Activated naive CD4-positive, alpha-beta T cell (primary cell): ENCODE measurements at places on chromosomes 13 and 19.

DNA sequence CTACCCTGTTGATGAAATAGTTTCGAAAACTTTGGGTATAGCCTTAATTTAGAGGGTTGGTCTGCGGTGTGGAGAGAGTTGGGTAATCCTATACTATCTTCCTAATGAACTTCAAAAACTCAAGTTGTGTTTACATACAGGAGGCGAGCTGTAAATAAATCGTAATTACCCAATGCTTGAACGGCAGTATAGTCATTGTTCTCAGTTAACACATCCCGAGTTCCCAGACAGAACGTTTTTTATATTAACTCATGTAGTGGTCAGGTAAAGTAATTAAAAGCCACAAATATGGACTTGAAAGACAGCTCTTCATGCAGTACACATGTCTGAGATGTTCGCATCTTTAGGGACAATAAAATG is 1.5 kb downstream of the PDS5B start:
- no peak for DNase-seq

DNA sequence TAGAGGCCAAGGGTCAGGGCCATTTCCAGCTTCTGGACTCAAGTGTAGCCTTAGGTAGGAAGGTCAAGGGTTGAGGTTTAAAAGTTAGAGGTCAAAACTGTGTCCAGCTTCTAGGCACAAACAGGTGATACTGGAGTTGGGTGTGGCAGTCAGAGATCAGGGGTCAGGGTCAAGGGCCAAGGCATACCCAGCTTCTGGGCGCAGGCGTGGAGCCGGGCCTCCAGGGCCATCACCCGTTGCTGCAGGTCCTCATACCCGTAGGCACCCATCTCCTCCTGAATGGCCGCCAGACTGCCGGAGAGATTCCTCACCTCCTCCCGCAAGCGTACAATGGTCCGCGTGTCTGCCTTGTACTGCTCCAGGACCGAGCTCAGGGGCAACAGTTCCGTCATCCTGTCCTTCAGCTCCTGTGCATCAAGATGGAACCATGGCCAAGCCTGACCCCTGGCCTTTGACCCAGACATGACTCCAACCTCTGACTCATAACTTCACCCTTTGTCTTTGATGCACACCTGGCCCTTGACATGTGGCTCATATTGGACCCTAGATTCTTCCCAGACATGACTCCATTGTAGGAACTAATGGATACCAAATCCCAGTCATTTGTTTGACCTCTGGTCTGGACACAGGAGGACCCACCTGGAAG is 22.1 kb downstream of the PIN1 start:
- DNase-seq, result no peak

DNA sequence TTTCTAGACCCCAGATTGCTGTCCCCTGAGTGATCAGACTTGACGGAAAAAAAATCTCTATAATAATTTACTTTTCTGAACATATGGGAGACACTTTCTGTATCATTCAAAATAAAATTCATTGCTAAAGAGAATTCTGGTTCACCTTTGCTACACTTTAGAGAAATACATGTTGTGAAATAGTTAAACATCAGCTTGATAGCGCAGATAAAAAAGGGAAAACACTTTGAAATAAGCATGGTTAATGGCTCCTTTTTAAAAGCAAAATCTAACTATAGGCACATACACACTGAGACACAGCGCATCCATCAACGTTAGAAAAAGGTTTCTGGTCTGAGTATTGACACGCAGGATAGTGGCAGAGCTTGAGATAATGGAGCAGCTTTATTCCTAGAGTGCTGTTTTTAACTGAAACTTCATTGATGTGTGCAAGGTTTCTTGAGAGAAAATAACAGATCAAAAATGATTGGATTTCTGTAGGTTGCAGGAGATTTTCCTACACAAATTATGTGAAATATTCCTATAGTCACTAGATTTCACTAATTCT is 341.2 kb downstream of the MZT1 start:
- no peak for DNase-seq

DNA sequence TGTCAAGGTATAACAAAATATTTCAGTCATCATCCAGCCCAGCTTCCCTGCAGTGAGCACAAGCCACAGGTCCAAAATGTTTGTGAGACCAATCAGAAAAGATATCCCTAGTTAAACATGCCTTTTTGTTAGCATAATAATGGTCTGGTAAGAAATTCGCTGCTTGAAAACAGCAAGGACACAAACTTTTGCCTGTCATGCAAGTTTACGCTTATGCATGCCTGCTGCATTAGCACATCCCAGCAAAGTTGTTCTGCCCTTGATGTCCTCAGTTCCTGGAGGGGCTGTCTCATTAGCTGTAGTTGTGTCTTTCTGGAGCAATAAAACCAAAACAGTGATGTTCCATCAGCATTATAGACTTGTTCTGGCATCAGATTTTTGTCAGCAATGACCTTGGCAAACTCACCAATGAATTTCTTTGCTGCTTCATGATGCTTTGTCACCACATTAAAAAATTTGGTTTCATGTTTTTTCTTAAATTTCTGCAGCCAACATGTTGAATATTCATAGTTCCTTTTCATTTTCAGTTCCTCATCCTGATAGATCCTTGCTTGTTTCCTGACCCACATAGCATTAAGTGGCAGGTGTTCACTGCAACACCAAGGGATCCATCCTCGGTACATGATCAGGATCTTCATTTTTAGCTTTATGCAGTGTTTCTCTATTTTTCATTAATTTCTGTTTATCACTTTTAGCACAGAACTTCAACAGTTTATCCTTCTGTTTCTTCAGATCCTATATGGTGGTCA is 72.0 kb upstream of the GPR183 start:
- no peak for DNase-seq

DNA sequence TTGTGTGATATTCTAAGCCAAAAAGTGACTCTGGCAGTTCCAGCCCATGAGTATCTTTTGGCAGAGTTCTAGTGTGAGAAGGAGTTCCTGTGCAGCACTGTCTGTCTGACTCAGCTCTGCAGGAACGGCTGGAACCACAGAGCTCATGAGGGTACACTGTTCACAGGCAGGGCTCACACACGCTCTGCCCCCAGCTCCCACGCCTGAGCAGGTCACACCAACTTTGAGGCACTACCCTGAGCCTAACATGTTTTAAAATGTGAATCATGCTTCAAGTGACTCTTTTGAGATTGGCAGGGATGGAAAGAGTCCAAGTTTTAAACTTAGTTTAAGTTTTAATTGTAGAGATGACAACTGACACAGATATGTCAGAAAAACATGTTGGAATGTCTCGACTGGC is 1203.3 kb downstream of the UQCRFS1 start:
- no peak for DNase-seq

GRCh38 chr19:48340995-48341394 is 15.6 kb downstream of the EMP3 start:
- DNase-seq, result no peak

DNA sequence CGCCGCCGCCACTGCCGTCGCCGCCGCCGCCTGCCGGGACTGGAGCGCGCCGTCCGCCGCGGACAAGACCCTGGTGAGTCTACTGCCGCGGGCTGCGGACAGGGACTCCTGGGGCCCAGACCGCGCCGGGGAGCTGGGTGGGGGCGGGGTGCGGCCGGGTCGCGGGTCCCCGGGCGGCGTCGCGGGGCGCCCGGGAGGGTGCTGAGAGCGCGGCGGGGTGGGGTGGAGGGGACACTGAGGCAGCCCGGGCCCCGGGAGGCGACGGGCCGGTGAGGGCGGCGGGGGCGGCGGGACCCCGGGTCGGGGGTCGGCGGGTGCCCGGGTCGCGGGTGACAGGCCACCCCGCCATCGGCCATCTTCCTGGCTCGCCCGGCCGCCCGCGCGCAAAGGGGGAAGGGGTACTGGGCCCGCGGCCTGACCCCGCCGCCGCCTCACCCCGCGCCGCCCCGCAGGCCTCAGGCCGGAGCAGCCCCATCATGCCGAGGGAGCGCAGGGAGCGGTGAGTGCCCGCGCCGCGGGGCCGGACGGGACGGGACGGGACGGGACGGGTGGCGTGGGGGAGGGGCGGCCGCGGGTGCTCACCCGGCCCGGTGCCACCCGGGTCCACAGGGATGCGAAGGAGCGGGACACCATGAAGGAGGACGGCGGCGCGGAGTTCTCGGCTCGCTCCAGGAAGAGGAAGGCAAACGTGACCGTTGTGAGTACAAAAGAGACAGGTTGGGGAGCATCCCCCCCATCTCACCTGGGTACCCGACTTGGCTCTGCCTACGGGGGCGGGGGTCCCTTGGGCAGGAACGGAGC is 489 bp downstream of the CCNE1 start:
- no peak for DNase-seq

DNA sequence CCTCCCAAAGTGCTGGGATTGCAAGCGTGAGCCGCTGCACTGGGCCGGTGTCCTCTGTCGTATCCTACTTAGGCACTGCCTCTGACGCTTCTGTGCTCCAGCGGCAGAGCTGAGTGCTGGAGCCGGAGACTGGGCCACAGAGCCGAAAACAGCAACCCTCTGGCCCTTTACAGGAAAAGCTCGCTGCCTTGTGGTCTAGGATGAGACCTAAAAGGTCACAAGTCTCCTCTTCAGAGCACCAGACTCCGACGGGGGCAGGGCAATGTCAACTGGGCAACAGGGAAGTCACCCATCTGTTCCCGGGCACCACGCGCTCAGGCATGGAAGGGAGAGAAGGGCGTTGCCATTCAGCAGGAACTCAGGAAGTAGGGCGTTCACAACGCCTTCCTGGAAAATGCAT is 91.7 kb downstream of the GADD45B start:
- no peak for DNase-seq

DNA sequence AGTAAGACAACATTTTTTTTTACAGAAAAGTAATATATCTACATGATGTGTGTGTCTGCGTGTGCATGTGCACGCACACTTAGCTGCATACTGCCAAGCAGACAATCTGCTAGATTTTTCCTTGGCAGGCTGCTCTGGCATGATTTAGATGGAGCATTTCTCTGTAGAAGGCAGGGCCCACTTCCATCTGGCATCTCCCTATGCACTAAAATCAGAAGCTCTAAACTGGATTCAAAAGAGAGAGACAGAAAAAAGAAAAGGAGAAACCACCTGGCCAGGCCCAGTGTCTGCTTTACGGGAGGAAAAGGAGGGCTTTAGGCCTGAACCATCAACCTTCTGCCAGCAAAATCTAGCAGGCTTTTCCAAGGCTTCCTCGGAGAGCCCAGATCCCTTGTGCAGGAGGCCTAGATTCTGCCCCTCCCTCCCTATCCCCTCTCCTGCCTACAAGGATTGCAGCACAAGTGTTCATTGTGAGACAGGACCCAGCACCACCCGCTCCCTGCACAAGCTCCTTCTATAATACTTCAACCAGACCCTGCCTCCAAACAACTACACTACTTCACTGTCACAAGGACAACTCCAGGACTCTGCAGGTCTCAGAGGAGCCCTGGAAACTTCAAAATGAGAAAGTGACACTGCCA is 99.3 kb downstream of the DOCK9 start:
- DNase-seq, result no peak

DNA sequence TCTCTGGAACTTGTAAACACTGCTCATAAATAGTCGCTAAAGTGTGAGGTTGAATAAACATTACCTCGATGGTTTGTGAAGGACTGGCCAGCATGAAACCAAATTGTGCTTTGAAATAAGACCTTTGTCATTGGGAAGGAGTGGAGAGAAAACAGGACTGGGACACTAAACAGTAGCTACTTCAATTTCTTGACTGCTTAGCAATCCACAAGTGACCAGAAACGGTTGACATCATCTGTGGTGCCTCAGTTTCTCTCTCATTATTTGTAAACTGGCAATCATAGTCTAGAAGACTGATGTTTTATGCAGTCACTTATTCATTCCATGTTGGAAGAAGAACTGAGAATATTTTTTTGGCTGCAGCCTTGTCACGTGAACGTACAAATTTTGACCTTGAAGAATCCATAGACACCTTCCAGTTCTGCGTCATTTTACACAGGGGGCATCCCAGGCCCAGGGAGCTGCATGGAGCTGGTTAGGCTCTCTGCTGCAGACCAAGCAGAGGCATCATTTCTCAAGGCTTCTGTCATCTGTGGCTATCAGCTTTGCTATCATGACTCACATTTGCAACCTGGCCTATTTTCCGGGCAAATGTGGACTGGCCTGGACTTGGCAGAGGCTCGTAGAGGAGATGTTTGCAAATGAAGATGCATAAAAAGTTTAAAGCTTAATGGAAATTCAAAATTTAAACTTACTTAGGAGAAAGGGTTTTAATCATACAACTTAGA is 391.8 kb downstream of the FGF9 start:
- DNase-seq, result no peak

DNA sequence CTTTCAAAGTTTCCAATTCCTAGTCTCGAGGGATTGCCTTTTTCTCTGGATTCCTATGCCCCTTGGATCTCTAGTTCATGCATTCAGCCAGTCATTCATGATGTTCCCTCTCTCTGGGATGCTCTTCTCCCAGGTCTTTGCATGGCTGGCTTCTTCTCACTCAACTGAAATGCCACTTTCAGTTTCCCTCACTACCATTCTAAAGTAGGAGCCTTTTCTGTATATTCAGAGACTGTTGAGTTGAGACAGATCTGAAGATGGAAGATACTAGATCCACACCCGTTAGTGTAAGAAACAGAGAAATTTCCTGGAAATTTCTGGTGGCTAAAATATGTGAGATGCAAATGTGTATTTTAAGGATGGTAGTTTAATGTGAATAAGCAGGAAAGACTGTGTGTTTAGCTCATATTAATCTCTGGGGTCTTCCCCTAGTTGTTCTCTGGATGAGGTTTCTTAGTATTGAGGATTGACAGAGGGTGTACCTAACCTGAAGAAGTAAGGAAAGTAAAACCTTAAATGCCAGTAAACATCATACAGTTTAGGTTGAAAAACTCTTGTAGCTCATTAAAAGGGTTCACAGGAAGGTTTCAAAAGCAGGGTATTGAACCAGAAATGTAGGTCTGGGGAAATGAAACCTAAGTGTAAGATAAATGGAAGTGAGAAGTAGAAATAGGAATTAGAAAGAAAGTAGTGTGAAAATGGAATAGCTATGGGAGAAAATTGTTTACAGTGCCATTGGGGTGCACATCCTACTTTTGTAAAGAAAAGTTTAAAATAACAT is 331.3 kb downstream of the NDFIP2 start:
- no peak for DNase-seq

DNA sequence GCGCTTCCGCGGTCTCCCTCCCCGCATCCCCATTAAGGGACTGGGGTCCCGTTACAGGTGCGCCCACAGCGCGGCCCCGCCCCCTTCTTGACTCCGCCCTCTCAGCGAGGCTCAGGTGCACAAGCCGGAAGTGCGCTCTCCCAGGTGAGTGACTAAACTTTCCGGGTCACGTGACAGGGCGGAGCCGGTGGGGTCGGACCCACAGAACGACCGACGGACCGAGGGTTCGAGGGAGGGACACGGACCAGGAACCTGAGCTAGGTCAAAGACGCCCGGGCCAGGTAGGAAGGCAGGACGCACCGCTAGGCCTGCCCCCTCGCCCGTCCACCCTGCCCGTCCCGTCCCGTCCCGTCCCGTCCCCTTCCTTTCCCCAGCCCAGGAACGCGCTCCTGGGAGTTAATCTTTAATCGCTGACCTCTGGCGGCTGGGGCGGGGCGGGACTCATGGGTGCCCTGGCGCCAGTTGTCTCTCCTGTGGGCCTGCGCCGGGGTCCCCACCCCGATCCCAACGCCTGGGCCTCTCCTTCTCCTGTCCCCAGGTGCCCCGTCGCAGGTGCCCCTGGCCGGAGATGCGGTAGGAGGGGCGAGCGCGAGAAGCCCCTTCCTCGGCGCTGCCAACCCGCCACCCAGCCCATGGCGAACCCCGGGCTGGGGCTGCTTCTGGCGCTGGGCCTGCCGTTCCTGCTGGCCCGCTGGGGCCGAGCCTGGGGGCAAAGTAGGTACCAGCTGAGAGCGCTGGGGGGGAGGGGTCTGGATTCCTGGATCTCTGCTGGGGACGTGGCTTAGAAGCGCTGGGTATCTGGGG is at the start of gene CRB3:
Gene CRB3 (plus strand): TSS at position 202 of the 804 bp plus-strand sequence. CDS start 431 bp downstream, at position 633.
- no peak for DNase-seq

GRCh38 chr19:21485926-21486325 is 19.5 kb upstream of the ZNF429 start:
- DNase-seq, result no peak
